ENCODE measurements at places on chromosomes 3 and 15.

DNA sequence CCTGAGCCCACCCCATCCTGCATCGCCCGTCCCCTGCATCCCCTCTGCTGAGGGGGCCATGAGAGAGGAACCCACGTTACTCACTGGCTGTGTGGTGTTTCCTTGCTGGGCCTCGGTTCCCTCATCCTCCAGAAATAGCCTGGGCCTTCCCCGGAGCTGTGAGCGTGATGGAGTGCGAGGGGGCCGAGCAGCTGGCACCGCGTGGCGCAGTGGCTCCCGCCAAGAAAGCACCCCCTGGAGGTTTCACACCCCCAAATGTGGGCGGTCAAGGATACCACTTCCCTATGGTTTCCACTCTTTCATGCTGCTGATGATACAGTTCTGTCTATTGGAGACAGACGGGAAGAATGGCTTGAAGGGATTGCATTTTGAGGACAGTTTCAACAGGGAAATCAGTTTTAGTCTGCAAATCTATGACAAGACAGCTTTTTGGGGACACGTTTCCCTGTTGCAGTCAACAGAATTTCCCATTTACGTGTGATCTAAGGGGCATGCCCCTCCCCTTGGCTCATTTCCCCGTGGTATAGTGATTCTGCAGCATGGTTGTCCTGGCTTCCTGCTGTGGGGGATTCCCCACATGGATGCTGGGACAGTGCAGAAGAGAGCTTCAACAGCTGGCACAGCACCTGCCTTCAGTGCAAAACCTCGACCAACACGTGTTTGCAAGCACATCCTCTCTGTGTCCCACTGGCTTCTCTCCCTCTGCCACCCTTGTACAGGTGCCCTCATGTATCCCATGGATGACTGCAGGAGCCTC, 377.5 kb downstream of the LRTM1 start:
- no peak for DNase-seq

DNA sequence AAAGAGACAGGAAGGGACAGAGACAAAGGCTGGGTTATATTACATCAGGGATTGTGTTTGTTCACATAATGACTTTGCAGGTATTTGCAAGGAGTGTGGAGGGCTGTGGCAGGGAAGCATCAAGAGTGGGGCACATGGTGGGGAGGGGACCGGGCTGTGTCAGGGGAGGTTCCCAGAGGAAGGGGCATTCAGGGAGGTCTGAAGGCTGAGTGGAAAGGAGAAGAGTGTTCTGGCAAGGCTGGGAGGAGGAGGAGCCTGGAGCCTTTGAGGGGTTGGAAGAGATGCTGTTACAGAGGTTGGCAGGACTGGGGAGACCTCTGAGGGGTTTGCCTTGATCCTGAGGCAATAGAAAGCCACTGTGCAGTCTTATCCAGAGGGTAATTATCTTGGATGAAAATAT, 49.4 kb downstream of the EXOG start:
- DNase-seq = no peak

- DNase-seq = no peak
Measured at GRCh38 chr3:3101660-3102458, 8.3 kb downstream of the IL5RA start.

- DNase-seq = no peak
Measured at GRCh38 chr15:91983729-91984340, 130.3 kb downstream of the SLCO3A1 start.

DNA sequence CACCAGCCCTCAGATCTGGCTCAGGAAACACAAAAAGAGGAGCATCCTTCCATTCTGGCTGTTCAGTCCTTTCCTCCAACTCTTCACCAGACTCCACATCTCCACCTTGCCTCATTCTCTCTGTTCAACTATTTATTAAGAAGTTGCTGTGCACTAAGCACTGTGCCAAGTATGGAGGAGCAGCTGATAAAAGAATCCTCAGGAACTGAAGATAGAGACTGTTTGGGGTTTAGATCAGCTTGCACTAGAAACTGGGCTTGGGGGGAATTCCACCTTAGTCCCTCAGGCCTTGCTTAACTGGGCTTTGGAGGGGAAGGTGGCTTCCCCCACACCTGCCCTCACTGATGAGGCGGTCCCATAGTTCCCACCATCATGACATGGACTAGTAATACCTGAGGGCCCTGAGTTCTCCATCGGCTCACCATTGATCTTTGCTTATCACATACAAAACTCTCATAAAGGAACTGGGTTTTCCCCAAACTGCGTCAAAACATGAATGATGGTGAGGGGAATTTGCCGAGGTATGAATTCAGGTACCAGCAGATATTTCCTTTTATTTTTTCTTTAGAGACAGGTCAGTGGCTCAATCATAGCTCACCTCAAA, 1.7 kb upstream of the CCR8 start:
- no peak for DNase-seq

DNA sequence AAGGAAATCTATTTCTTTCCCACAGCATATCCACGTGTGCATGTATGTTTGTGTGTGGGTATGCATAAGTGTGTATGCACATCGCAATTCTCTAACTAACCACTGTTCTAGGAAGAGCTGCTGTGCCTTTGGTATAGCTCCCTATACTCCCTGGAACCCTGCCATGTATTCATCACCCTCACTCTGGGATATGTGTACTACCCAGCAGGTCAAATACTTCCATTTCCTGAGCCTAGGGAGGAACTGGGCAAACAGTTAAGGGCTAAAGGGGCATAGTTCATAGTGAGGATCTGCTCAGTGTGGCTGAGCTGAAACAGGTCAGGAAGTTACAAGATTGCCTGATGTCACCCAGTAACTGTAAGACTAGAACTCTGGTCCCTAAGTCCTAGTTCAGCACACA, 260.4 kb downstream of the RPLP1 start:
- no peak for DNase-seq

- DNase-seq = no peak
Measured at GRCh38 chr3:146131616-146132410, 29.2 kb downstream of the PLOD2 start.

DNA sequence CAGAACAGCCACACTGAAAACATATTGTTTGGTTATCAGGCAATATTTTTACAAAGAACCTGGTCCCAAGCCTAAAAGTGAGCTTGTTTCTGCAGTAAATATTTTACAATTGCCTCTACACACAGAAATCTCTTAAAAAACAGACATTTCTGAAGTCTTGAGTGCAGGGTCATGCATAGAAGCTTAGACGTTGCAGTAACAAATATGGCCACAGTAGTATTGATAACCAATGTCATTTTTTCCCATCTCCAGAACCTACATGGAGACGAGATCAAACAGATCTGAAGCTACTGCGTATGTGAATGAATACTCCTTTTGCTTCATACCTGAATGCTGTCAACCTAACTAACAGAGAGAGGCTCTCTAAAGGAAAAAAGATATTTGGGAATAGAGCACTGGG, 19.6 kb upstream of the ARL8B start:
- no peak for DNase-seq

GRCh38 chr3:146547235-146547835, 2.9 kb upstream of the PLSCR1 start:
- no peak for DNase-seq

- no peak for DNase-seq
Measured at GRCh38 chr3:189787632-189788031, 156.4 kb downstream of the TP63 start.

Measured in stimulated activated naive CD4-positive, alpha-beta T cell (primary cell).